Activated CD4-positive, alpha-beta T cell treated with anti-CD3 and anti-CD28 coated beads, Interleukin-2, Interleukin-4, amounts not matched to agents 100 ng/mL and 50 ng/mL, durations not matched to agents 16 hours and 8 hours (primary cell): ENCODE measurements at places on chromosomes 12 and 14.

DNA sequence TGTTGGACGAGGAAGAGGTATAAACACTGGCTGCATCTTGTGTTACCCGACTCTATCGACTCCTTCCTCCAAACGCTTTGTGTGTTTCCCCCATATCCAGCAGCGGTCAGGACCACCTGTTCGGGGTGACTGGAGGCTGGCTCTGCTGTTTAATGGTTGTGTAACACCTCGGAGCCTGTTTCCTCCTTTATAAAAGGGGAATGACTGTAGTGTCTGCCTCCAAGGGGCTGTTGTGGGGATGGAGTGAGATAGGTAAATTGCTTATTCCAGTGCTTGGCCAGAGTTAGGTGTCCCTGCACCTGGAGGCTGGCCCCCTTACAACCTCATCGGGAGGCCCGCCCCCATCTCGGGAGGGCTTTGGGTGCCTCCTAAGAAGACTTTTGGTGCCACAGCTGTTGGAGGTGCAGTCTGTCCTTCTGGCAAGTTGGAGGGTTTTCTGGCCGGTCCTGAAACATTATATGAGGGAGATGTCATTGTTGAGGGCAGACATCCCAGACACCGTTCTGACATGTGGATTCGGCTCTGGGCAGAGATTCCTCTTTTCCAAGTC, 1.1 kb downstream of the MLXIP start:
- no peak for DNase-seq

DNA sequence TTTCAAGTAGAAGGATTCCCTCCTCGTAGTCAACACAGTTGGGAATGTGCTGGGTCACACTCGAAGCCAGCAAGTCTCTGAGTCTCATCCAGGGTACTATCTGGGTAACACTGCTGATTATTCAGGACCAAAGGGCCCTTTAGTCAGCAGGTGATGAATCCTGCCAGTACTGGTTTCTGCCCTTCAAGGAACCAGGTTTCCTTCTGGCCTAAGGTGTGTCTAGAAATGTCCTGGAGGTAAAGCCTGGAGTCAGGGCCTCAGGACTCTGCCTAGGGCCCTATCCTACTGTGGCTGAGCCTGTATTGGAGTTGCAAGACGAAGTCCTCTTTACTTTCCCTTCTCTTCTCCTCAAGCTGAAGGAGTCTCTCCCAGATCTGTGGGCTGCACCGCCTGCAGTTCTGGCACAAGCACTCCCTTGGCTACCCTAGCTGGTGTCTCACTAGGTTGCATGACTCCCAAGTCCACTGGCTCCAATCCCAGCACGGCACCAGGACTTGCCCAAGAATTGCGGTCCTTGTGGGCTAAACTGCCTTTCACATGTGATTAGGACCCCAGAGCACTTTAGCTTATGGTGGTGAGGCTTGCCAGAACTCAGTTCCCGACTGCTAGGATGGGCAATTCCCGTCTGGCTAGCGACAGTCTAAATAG, 193.7 kb upstream of the PDE3A start:
- no peak for DNase-seq

GRCh38 chr12:95481072-95481471, 7.1 kb downstream of the METAP2 start:
- no peak for DNase-seq

GRCh38 chr14:71498212-71498611, 434.0 kb upstream of the RGS6 start:
- DNase-seq = peak; percentile 1

- DNase-seq = peak; percentile 41
Measured at GRCh38 chr12:120710805-120711296, 593 bp downstream of the UNC119B start.

GRCh38 chr12:120677765-120678473, 9.0 kb upstream of the MLEC start:
- DNase-seq = peak; percentile 67

DNA sequence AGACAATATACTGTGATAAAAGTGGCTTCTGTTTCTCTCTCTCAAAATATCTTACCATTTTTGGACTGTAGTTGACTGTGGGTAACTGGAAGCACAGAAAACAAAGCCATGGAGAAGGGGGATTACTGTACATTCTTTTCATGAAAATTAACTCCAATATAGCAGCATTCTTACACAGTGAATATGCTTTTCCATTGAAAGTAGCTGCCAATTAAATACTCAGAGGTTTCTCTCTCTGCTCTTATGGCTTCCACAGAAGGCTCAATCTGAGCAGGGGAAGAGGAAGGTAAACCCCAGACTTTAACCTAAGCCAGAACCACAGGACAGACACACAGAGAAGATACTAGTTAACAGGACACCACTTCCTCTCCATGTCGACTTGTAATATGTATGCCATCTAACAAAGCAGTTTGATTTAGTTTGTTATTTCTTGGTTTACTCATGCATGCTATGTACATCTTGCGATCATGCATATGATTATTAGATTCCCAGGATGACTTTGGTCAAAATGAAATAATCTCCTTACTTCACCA, 150.2 kb downstream of the SSPN start:
- DNase-seq = no peak

- no peak for DNase-seq
Measured at GRCh38 chr14:28242895-28243294, 523.7 kb upstream of the FOXG1 start.

- DNase-seq = no peak
Measured at GRCh38 chr12:12685305-12685704, 10.7 kb downstream of the GPR19 start.

DNA sequence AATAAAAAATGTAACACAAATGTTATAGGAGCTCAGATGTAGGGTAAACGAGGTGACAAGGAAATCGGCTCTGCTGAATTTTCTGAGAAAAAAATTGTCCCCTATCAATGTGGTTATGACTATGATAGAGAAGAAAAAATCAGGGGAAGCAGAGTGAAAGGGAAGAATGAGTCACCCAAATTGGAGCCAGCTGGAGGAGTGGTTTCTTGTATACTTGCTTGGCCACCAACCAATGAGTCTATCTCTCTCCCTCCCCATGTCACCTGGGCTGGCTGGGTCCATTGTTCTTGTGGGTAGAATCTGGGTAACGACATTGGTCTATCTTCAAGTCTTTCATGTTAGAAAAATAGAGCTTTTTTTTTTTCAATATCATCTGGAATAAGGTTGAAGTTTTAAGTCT, 196.6 kb upstream of the FLRT2 start:
- DNase-seq = no peak

DNA sequence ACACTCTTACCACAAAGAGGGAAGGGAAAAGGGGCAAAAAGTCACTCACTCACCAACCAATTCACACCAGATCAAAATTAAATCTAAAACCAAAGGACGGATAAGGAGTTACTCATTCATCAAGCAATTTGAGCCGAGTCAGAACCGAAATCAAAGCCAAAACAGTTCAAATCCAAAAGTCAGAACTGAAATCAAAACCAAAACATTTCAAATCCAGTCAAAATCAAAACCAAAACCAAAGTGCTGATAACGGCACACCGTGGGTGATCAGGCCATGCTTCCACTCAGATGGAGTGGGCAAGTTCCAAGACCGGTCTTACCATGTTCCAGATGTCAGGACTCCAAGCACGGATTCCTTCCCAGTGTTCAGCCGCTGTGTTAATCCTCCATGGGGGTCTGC, 139.5 kb downstream of the SLC38A6 start:
- peak; percentile 52 for DNase-seq

- no peak for DNase-seq
Measured at GRCh38 chr12:23585156-23585781, 364.2 kb downstream of the SOX5 start.

- DNase-seq = no peak
Measured at GRCh38 chr14:94125659-94126418, 3.6 kb downstream of the IFI27L2 start.

DNA sequence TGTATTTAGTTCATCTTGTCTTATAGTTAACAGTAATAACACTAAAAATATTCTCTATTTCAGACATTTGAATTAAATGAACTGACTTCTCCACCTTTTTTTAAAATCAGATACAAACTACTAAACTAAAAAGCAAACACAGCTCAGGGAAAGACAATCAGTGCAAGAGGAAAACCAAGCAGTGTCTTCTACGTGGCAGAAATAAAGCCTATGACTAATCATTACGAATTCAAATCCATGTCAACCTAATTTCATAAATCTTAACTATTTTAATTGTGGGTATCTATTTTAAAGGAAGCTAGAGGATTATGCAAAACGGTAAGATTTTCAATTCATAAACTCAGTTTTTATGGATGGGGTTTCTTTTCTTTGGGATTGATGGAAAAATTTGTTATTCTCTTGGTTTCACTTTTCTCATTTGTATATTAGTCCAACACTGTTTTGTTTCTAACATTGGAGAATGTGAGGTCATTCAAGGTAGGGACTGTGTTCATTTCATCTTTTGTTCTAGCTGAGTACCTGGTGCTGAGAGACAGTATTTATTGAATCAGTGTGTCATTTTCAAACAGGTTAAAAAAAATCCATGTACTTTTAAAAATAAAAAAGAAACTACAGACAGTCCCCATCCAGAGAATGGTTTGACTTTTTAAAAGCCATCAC, 12.8 kb upstream of the PALS1 start:
- DNase-seq = no peak

DNA sequence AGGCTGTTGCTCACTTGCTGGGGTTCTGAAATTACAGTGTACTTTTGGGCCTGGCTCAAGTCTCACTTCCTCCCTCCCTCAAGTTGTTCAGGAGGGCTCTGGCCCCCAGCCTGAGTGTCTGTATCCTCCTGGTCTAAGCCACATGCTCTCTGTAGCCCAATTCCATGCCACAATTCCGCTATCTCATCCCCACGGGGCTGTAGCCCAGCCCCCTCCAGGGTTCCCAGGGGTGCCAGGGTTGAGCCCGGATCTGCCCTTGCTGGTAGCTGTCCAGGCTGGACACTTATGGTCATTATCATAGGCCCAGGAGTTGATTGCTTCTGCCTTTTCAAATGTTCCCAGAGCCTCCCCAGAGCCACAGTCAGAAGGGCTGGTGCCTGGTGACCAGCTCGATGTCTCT, 65.3 kb downstream of the PRIMA1 start:
- DNase-seq = no peak

DNA sequence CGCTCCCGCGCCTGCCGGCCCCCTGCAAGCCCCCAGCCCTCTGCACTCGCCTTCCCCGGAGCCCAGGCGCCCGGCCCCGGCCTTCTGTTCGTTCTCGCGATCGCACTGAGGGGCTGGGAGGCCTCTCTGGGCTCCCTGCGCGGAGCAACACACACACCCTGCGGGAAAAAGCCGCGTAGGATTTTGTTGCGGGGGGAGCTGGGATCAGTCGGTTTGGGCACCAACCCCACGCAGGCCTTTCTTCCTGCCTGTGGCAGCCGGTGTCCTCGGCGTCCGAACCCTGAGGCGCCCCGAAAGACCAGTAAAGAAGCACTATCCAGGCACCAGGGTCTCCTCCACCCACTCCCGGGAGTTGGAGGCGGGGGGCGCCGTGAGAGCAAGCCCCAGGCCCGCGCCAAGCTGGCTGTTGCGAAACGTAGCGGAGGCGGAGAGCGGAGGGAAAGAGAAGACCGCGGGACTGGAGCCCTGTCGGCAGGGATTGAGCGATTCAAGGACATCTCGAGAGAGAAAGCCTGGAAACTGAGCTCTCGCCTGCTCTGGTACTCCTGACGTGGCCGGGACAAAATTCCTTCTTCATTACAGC, 1.9 kb upstream of the HOXC5 start:
- no peak for DNase-seq

DNA sequence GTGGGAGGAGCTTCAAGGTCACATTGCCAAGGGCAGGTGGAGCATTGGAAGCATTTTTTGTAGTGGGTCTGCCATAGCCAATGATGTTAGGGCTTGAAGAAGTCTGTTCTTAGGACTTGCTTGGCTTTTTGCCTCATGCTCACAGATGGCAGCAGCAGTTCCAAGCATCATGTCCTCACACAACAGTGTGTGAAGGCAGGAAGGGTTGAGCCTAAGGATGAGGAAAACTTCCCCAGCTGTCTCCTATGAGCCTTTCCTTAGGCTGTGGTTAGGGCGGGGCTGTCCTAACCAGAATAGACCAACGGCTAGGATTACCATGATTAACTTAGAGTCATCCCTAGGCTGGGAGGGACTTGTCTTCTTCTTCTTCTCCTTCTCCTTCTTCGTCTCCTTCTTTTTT, 76.2 kb upstream of the KCNA1 start:
- no peak for DNase-seq

GRCh38 chr14:51295646-51296263, 55.7 kb downstream of the TMX1 start:
- DNase-seq = no peak

GRCh38 chr14:21748869-21749303, 75.3 kb upstream of the OR4E1 start:
- DNase-seq = peak; percentile 53

DNA sequence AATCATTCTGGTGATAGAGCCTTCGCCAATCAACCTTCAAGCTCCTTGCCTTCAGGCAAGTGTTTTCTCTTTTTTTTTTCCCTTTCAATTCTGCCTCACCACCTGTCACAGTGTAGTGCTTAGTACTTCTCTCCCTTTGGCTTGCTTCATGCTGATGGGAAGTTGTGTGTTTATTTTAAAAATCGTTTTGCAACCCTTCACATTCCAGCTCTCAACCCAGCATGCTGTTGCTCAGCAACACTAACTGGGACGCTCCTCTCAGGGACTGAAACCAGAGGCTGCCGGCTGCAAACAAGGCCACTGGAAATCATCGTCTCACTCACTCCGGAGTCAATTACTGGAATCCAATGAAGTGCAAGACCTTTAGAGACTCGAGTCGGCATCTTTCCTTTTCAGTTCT, 342.7 kb downstream of the PRKD1 start:
- no peak for DNase-seq

- DNase-seq = no peak
Measured at GRCh38 chr12:53999559-54000115, 324 bp upstream of the HOXC9 start.

GRCh38 chr12:29782285-29782870, 1.4 kb downstream of the TMTC1 start:
- DNase-seq = peak; percentile 64

DNA sequence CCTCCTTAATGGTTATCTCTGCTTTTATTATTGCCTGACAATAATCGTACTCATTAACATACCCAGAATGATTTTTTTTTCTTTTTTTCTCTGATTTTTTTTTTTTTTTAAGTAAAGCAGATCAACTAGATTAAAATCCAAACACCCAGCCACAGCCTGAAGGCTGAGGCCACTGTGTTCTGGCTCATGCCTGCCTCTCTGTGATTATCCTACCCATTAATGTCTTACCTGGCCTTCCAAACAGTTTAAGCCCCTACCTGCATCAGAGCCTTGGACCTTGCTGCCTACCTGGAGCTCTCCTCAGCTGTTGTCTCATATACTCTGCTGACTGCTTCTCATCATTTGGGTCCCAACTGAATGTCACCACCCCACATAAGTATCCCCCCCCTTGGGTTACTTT, 6.8 kb upstream of the TMED10 start:
- no peak for DNase-seq

- DNase-seq = no peak
Measured at GRCh38 chr12:52615912-52616311, 2.4 kb downstream of the KRT73 start.

- peak; percentile 85 for DNase-seq
Measured at GRCh38 chr14:61103541-61104339, 122.7 kb downstream of the SLC38A6 start.

DNA sequence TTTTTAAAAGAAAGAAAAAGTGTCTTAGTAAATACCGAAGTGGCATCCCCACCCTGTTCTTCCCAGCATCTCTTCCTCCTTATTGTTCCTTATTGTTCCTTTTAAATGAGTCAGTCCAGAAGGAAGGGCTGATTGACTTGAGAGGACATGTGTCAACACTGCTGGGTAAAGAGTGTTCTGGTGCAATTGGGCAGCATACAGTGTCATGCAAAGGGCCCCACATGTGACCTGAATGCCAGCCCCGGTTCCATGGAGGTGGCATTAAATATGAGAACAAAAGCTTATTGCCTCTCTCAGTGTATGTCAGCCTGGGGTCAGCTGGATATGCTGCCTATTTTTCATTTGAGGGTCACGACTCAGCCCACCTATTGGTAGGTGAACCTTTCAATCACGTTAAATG, 58.9 kb upstream of the RIC8B start:
- no peak for DNase-seq
